ENCODE measurements at places on chromosomes 2 and 18.

DNA sequence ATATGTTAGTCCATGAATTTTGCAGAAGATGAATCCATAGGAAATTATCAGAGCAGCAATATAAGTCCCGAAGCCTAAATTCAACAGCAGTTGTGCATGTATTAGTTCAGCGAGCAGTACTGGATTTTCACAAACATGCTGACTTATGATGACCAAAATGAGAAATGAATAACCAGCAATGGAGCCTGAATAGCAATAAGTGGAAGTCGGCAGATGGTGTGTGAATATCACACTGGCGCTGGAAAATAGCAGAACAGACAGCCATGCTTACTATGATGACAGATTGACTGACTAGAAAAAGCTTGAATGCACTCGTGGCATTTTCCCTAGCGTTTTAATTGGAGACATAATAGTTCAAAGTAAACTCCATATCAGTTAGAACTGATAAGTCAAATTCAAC lies 1114.5 kb downstream of the DSC3 start:
- peak; percentile 4 for DNase-seq

- DNase-seq, result peak; percentile 45
Measured at GRCh38 chr2:96423828-96424227, 81.3 kb downstream of the NEURL3 start.

- DNase-seq, result no peak
Measured at GRCh38 chr2:132584976-132585817, 84.8 kb downstream of the LYPD1 start.

DNA sequence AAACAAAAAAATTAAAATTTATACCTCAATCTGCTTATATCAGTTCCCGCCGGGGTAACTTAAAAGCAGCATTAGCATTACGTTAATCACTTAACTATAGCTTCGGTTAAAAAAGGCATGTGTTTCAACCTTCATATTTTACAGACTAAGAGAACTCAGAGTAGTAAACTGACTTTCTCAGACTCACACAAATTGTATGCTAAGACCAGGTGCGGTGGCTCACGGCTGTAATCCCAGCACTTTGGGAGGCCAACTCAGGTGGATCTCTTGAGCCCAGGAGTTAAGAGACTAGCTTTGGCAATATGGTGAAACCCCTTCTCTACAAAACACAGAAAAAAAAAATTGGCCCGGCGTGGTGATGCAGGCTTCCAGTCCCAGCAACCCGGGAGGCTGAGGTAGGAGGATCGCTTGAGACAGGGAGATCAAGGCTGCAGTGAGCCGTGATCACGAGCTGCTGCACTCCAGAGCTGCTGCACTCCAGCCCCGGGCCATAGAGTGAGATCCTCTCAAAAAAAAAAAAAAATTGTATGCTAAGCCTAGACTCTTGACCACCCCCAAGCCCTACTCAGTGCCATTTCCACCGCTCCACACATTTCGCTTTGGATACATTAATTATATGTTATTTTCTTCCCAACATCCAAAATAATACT lies 2.4 kb downstream of the HNRNPLL start:
- DNase-seq, result peak; percentile 66

DNA sequence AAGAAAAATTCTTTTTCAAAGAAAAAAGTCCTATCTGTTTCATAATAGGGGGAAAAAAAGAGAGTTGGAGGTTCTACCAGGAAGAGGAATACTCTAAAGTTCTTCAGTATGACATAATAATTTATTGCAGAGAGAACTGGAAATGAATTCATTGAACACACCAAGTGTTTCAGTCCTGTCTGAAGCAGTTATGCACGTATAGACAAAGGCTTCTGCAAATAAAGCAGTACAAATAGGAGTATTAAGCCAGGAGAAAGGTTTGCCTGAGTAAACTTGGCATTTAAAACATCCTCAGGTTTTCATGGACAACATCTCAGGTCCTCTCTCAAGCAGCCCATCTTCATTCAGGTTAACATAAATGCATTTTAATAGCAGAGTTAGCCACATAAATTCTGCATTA lies 141.6 kb downstream of the CCDC148 start:
- no peak for DNase-seq

DNA sequence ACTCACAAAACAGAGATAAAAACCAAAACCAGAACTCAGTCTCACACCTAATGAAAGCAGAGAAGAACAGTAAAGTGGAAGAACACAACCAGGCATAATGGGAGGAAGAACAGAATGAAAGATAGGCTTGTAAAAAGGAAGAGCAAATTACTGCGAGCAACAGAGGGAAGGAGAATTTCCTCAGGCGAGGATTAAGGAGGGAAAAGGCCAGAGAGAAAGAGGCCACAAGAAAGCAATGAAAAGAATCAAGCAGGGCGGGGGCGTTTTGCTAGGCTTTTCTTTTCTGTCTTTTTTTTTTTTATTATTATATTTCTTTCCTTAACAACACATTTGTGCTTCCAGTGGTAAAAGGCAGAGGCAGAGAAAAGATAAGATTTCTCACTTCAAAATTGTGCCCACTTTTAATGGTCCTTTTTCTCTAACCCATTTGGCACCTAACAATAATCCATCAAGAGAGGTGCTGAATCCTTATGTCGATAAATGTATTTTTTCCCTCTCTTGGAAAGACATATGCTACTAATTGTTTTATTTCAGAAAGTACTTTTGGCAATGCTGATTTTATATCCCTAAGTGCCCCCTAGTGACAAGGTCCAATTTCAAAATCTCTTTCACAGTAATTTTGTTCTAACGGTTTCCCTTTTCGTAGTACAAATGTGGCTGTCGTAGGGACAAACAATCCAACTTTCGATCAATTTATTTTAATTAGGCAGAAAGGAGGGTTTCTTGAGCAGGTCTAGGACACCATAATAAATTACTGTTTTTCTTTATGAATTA lies 138.7 kb upstream of the AQP4 start:
- DNase-seq, result peak; percentile 26

- DNase-seq, result no peak
Measured at GRCh38 chr18:22471546-22472131, 53.9 kb upstream of the CTAGE1 start.

GRCh38 chr18:34659579-34660517 lies 50.2 kb upstream of the DTNA start:
- no peak for DNase-seq

- DNase-seq, result no peak
Measured at GRCh38 chr18:63169853-63170252, 149.7 kb downstream of the BCL2 start.

- peak; percentile 87 for DNase-seq
Measured at GRCh38 chr2:12824351-12824777, 107.6 kb downstream of the TRIB2 start.

DNA sequence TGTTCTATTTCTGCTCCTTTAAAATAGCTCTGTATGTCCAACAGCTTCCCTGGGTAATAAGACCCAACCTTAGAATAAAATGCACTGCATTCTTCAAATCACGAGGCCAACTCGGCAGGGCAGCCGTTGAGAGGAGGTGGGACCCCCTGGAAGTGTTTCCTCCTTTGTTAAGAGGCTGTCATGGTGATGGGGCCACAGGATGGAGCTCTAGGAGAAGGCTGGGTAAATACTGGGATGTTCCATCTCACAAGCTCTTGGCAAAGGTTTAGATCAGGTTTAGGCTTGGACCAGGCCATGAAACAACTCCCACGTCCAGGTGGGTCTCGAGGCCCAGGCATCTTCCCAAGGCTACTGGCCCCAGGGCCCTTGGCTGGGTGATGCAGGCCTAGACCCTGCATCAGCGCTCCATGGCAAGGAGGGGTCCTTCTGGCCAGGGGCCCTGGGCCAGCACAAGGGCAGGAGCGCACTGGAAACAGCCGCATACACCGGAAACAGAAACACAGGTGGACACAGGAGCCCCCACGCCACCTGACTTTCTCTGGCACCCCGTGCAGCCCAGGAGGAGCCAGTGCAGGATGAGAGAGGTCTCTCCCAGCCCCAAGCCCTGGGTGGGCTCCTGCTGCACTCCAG lies 38.8 kb upstream of the OTOS start:
- no peak for DNase-seq

DNA sequence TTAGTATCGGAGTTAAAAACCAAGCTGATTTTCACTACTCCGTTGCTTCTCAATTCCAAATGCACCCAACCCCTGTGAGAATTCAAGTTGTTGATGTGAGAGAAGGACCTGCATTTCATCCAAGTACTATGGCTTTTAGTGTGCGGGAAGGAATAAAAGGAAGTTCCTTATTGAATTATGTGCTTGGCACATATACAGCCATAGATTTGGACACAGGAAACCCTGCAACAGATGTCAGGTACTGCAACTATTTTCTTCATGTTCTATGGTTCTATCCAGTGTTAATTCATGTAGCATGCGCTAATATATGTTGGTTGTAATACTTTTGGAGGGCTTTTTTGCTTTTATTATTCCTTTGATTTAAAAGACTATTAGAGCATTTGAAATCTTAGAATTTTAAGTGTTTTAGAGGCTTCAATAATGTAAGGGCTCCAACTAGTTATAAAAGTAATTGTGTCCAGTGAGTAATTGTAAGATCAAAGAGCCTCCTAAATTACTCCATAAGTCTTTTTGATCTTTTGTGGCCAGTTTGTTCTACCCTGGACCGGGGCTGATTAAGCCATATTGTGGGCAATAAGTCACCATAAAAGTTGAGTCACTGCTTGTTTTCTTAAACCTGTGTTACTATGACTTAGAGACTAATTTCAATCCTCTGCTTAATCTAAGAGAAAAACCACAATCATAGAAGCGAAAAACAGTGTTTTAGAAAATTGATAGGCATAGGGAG lies 22.9 kb downstream of the DSG4 start:
- no peak for DNase-seq

- no peak for DNase-seq
Measured at GRCh38 chr2:26933431-26934334, 36.8 kb upstream of the MAPRE3 start.

DNA sequence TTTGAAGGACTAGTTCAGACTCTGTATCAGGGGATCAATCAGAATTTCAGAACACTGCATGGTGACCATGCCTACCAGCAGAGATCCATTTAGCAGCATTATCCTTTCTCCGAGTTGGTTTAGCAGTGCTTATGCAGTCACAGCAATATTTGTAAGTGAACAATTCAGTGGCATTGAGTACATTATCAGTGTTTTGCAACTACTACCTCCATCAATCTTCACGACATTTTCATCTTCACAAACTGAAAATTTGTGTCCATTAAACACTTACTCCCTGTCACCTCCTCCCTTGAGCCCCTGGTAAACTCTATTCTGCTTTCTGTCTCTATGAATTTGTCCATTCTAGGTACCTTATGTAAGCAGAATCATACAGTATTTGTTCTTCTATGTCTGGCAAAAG lies 20.1 kb downstream of the SLC9A2 start:
- DNase-seq, result no peak

DNA sequence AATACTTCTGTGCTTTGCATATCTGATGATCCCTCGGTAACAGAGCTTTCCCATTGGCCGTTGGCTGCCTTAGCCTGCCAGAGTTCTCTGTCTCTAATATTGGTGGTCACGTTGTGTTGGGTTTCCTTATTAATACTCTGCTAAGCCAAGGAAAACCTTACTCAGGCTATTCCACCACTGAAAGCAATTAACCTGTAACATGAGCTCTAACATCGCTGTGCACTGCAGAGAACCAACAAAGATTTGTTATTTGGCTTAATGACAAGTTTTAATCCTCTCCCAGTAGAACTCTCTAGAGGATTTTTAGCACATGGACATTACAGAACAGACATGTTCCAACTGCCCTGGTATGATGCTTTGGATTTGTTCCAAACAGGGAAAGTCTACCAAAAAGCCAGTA lies 825.9 kb upstream of the POU3F3 start:
- DNase-seq, result peak; percentile 10

DNA sequence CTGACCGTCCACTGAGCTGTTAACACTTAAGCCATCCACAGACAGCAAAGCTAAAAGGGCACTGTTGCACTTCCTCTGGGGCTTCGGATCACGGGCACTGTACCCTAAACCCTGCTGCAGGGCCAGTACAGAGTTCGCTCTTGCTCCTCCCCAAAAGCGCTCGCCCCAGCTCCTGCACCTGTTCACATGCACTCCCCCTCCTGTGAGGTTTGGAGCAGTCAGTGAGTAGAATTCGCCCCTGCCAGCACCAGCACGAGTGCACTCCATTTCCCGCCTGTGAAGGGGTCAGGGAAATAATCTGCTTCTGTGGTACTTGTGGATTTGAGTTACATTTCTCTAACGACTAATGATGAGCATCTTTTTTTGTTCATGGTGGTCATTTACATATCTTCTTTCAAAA lies 158.8 kb downstream of the PTPRM start:
- no peak for DNase-seq

DNA sequence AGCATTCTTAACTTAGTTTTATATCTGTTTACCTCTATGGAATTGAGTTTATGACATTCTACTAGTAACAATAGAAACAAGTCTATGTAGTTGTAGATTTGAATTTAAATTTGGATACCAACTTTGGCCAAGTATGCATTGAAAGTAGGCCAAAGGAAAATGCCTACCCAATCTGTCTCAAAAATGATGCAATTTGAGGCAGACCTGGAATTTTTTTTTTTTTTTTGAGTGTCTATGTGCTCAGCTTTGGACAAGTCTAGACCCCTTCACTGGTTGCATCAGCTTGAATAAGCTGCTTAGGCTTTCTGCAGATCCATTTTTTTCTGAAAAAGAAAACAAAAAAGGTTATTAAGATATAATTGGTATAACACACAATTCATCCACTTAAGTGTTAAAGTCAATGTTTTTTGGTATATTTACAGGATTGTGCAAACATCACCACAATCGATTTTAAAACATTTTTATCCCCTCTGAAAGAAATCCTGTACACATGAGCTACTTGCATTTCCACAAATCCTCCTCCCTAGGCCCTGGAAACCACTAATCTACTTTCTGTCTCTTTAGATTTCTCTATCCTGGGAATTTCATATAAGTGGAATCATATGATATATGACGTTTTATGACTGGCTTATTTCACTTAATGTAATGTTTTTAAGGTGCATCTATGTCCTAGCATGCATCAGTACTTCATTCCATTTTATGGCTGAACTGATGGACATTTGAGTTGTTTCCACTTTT lies 185.1 kb upstream of the CCDC68 start:
- no peak for DNase-seq

- DNase-seq, result no peak
Measured at GRCh38 chr2:119263656-119264055, 40.0 kb downstream of the STEAP3 start.

DNA sequence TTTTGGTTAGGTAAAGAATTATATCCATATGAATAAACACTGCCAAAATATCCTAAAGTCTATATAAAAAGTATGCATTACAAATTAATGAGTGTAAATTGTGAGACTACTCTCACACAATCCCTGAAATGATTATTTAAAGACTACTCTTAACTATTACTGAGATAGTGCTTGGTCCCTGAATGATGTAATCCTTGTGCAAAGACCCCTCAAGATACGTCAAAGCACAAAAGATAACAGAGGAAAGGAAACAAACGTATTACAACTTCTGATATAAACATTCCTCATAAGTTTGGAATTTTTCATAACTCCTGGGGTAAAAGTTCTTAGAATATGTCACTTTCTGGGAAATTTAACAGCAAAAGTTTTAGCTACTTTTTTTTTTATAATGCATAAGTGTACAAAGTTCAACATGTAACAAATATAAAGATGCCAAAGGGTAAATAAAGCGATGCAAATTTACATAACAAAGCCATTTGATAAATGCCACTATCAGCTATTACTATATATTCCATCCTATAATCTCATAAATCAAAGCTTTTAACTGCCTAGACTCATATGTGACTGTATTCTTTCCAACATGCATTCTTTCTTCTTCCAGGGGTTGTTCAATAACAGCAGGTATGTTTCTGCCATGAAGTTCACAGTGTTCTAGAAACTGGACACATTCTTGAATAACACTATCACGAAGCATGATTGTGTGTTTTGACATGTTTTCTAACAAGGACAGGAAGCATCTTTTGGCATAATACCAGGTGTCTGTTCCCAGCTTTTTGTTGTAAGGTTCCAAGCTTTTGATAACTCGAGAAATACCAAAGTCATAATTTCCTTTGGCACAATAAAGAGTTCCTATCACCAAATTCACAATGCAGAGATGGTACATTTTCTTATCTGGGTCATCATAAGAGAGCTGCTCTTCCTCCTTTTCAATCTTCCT lies 158.0 kb downstream of the AGPS start:
- DNase-seq, result no peak
